ENCODE measurements at places on chromosomes 11 and 22.
A peak's percentile ranks its signal among the peaks of the same experiment; 100 is the strongest.

DNA sequence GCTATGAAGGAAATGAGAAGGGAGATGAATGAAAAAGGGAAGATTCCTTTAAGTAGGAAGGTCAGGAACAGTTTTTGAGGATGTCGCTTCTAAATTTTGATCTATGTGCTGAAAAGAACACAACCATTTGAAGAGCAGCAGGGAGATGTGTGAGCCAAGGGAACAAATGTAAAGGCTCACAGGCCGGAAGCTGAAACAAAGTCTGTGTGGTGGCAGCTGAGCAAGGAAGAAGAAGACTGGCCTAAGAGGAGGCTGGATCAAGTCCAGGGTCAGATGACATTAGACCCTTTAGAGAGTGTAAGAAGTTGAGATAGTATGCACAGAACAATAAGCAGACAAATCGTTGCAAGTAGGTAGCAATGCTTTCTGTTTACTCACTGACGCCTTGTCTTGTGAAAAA lies 1631.4 kb upstream of the TENM4 start:
- no peaks in the 10 kb centered on the region for H3K36me3 ChIP-seq
- no peak overlapping the region for H3K4me3 ChIP-seq
- no peak for DNase-seq
- no peaks in the 10 kb centered on the region for H3K4me1 ChIP-seq
- H3K27ac ChIP-seq = no peak overlapping the region

- peak; percentile 70 for DNase-seq
- peaks cover 97% of the 10 kb centered on the region for H3K4me1 ChIP-seq
- no peaks in the 10 kb centered on the region for H3K36me3 ChIP-seq
- no peaks in the 10 kb centered on the region for H3K27me3 ChIP-seq
- peak overlapping the region; percentile 98 for H3K27ac ChIP-seq
These were observed 63.6 kb upstream of the PPARA start for GRCh38 chr22:46086577-46087335.

DNA sequence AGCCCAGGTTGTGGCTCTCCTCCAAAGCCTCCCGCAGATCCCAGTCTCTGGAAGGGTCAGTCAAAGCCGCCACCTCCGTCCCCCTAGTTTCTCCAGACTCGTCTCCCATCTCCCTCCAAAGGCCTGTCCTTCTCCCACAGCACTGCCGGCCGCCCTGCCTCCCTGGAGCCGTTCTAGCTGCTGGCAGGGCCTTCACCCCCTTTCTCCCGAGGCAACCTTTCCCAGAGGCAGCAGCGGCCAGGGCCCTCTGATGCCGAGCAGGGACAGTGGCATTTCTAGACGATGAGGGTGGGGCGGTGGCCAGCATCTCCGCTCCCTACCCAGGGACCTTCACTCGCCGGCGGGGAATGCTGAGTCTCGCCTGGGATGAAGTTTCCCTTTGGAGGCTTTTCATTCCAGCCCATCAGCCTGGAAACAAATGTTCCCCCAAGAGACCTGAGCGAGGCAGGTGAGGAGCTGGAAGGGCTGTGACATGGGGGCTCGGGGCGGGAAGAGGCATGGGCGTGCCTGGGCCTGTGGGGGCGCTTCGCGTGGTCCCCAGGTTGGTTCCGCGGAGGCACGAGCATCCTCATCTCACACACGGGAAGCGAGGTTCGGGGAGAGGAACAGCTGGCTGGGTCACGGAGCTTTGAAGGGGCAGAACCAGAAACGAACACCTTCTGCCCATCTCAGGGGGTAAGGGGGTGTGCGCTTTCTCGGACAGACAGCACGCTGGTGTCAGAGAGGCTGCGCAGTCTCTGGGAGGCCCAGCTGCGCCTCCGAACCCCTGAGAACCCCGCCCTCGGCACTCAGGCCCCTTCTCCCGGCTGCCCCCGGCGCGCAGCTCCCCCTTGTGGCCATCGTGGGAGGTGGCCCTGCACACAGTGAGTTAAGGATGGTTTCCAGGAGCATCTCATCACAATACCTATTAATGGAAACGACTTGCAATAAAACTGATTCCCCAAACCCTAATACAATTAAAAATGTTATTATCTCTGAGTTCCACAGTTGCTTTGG lies 18.1 kb upstream of the KLHL35 start:
- DNase-seq = no peak
- H3K27me3 ChIP-seq = no peaks in the 10 kb centered on the region
- no peak overlapping the region for H3K4me3 ChIP-seq
- H3K27ac ChIP-seq = no peak overlapping the region
- H3K36me3 ChIP-seq = no peaks in the 10 kb centered on the region
- H3K4me1 ChIP-seq = no peaks in the 10 kb centered on the region

DNA sequence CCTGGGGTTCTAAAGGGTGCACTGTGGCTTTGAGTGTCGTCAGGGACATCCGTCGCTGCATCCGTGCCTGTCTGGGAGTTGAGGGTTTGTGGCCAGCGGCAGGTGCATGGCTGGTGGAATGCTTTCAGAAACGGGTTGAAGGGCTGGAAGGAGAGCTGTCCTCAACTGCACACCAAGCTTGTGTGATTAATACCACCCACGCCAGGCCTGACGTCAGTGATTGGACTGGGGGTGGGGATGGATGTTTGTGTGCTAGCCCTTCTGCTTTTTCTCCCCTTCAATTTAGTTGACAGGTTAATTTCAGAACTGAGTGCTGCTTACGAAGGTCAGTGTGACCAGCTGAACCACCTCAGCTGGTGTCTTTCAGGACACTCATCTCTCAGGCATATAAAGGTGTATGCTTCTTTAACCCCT lies 3.2 kb upstream of the GAB2 start:
- DNase-seq = peak; percentile 58
- H3K36me3 ChIP-seq = no peaks in the 10 kb centered on the region

- no peak overlapping the region for H3K4me3 ChIP-seq
- H3K27me3 ChIP-seq = peaks cover 3% of the 10 kb centered on the region
- DNase-seq = no peak
- H3K27ac ChIP-seq = no peak overlapping the region
These were observed 589.6 kb downstream of the TBC1D22A start for GRCh38 chr22:47351836-47352579.

- no peaks in the 10 kb centered on the region for H3K4me1 ChIP-seq
- no peak overlapping the region for H3K27ac ChIP-seq
- no peaks in the 10 kb centered on the region for H3K27me3 ChIP-seq
- no peaks in the 10 kb centered on the region for H3K36me3 ChIP-seq
These were observed 3.3 kb downstream of the SPATA19 start for GRCh38 chr11:133842053-133842452.

DNA sequence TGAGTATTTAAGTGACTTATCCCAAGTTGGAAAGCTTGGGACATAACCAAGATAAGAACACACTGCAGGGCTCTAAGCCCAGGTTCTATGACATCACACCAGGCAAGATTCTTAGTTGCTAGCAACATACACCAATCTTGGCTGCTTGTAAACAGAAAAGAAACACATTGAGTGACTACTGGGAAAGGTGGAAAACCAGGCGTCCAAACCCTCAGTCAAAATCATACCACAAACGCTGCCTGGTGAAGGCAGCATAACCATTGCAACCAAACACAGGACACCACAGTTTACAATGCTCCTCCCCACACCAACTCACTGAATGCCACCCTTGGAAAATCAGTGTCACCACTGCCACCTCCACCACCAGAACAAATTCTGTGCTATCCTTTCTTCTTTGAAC lies 379.9 kb downstream of the TTC28 start:
- H3K4me3 ChIP-seq = no peak overlapping the region
- H3K27me3 ChIP-seq = no peaks in the 10 kb centered on the region
- H3K4me1 ChIP-seq = peaks cover 6% of the 10 kb centered on the region
- no peak overlapping the region for H3K27ac ChIP-seq
- no peaks in the 10 kb centered on the region for H3K36me3 ChIP-seq
- no peak for DNase-seq
